Upper lobe of right lung (tissue), 1 donor: ENCODE measurements at places on chromosomes 7 and 10.

- no peak for DNase-seq
These were observed 283.8 kb downstream of the PTEN start for GRCh38 chr10:88147000-88147798.

DNA sequence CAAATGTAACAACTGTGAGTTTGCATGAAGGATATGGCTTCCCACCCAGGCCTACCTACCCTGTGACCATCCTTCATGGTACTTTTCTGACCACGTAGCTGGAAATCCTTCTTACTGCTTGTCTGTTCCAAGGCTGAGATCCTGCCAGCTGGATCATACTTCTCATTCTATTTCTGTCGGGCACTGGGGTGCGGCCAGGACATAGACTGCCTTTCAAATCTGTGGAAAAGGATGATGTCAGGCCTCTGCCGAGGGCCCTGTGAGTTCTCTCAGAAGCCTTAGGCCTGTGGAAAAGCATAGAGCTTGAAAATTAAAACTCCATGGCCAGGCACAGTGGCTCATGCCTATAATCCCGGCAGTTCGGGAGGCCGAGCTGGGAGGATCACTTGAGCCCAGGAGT is 10.0 kb downstream of the VWC2 start:
- DNase-seq = no peak

DNA sequence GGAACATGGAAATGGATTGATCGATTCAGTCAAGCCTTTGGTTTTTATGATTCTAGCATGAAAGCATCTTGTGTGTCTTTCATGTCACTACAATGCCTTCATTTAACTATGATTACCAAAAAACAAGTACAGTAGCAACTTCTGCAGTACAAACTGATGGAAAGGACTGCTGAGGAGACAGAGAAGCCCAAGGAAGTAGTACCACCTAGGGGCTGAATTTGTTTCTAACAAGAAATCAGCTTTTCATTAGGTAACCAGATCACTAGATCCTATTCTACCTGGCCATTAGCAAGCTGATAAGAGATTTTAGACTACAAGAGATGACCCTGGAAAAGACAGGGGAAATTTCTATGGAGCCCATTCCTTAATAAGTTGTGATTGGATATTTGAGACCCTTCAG is 3.2 kb upstream of the IFIT1 start:
- DNase-seq = no peak

GRCh38 chr10:114471906-114472876 is 67.9 kb upstream of the AFAP1L2 start:
- DNase-seq = no peak
